T-helper 17 cell (primary cell): ENCODE measurements at places on chromosomes 4 and X. TPM values are rescaled to one million over a fixed set of nuclear protein-coding genes. Genes with fewer than 3 reads are reported as not detected.

TRIM60 gene
- total RNA-seq, result not detected

TLL1 gene
- total RNA-seq, result not detected

DNA sequence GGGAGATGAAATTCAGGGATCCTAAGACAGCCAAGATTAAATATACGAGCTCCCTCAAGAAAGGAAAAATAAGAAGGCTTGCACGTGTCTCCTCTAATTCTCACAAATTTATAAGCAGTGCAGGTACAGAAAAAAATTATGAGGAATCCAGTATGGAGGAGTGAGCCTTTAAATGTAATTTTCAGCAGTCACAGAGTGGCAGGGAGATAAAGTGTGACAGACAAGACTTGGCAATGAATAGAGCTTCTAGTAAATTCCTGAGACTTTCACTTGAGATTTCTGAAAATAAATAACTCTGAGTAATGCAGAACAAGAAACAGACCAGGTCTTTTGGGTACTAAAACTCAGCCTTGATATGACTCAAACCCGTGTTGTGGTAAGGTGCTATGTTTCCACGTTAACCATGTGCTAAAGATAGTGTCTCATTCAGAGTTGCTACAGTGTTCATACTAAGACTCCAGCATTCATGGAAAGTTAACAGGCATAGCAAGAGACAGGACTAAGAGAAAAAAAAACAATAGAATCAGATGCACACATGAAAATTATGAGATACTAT, 119.8 kb downstream of the SPOCK3 start:
- DNase-seq, result no peak

- no peak for DNase-seq
These were observed 14.3 kb downstream of the G3BP2 start for GRCh38 chr4:75658876-75659275.

DNA sequence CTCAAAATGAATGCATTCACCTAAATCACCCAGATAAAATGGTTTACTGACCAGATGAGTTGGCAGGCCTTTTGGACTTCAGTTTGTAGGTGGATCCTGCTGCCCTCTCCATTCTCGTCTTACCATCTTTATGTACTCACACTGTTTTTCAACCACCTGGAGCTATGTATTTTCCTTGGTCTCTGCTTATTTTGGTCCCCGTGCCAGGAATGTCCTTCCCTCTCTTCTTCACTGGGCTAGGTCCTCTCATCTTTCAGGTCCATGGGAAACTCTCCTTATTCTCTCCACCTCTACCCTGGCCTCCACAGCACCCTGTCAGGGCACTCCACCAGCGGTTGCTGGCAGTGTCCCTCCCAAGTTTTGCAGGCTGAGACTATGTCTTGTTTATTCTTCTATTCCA, 2.6 kb downstream of the GPRIN3 start:
- no peak for DNase-seq

- DNase-seq, result no peak
These were observed 2.2 kb downstream of the PWWP3B start for GRCh38 chrX:106170318-106170717.

DNA sequence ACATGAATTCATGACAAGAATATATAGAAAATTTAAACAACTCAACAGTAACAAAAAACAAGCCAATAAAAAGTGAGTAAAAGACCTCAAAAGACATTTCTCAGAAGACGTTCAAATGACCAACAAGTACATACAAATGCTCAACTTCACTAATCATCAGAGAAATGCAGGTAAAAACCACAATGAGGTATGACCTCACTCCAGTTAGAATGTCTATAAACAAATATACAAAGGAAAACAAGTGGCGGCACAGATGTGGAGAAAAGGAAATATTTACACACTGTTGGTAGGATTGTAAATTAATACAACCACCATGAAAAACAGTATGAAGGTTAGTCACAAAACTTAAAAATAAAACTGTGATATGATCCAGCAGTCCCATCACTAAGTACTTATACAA, 1033.1 kb downstream of the RAPGEF2 start:
- no peak for DNase-seq

DNA sequence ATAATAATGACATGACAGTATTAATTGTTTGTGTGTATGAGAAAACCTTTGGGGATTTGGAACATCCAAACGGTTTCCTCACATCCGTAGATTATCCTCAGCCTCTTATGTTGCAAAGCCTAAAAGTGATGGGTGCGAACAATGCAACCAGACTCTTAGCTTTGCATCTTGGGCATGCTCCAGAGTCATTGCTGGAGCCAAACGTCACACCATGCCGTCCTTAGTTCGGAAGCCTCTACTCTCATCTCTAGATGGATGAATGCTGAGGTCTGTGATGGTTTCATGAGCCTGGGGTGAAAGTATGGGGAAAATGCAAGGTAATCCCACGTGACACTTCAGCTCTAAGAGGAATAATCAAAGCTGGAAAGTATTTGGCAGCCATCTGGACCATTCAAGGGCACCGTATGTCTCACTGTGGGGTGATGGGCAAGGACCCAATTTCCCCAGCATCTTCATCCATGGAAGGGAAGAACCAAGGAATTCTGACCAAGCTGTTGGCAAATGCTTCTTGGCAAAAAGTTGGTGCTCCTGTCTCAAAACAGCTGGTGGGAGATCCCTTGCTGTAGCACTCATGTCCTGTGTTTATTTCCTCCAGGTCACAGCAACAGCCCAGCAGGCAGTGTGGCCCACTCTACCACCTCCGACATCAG, 6.3 kb upstream of the RTL5 start:
- no peak for DNase-seq

- DNase-seq, result no peak
These were observed 813.8 kb upstream of the HTR2C start for GRCh38 chrX:113770071-113770470.
